Activated CD8-positive, alpha-beta memory T cell treated with anti-CD3 and anti-CD28 coated beads, Interleukin-2, amount 10 ng/mL, durations not matched to agents 7 days and 5 days (primary cell): ENCODE measurements at places on chromosomes 1 and 21.

DNA sequence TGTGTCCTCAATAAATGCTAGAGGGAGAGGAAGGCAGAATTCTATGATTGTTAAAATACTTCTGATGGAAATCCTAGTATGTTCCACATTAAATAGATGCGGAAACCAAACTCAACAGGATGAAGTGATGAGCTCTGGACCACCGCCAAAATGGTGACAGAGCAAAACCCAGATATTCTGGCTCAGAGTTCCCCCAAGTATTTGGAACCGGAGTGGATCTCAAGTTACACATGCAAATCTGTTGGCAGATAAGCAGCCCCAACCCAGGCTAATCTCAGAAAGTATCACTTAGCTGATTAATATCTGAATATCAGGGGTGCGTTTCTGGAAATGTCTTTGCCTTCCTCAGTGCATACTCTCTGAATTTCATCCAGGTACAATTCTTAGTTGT, 17.4 kb upstream of the GRHL3 start:
- no peak for DNase-seq

GRCh38 chr21:38277501-38278131, 20.8 kb downstream of the KCNJ15 start:
- DNase-seq = no peak

DNA sequence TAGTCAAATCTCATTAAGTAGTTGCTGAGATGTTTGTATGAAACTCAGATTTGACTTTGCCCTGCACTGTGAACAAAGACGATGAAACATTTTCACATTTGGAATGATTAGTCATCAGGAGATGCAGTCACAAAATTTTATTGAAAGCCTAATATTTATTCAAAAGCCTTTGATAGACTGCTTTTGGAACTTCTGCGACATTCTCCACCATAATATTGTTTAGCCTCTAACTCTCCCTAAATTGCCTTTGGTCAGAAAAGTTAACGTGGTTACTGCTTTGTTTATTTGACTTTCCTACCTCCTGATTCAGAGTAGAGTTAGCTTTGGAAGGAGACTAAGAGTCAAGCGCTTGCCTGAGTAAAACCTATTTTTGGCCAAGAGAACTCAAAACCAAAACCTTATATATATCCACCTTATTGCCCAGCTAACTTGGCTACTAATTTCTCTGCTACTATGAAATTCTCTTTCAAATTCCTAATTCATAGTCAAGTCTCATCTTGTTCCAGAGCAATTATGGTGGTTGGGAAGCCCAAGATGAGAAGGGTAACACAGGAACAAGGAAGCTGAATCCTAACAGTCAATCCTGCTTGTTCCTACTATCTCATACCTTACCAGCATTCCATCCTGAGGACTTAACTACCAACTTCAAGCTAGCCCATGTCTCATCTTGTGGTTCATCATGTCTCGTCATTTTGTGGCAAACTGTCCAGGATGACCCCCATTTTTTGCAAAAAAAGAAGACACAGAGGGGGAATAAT, 429.6 kb downstream of the USP25 start:
- DNase-seq = no peak

- DNase-seq = no peak
These were observed 584.0 kb upstream of the TMPRSS15 start for GRCh38 chr21:18987520-18988026.

DNA sequence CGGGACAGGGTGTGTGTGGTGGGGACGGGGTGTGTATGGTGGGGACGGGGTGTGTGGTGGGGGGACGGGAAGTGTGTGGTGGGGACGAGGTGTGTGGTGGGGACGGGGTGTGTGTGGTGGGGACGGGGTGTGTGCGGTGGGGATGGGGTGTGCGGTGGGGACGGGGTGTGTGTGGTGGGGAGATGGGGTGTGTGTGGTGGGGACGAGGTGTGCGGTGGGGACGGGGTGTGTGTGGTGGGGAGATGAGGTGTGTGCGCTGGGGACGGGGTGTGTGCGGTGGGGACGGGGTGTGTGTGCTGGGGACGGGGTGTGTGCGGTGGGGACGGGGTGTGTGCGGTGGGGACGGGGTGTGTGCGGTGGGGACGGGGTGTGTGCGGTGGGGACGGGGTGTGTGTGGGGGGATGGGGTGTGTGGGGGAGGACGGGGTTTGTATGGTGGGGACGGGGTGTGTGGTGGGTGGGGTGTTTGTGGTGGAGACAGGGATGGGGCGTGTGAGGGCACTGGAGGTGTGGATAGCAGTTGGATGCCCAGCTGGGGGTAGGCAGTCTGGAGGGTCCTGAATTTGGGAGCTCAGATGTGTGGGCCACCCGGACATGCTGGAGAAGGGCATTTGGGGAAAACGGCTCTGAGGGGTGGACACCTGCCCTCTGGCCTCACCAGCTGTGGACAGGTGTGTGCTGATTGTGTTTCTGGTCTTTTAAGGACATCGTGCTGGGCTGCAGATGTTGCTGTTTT, 16.9 kb downstream of the IBA57 start:
- DNase-seq = no peak

GRCh38 chr21:32371913-32372314, 20.9 kb downstream of the URB1 start:
- no peak for DNase-seq

GRCh38 chr1:115088115-115088778, 1.1 kb downstream of the TSPAN2 start:
- DNase-seq = no peak

- no peak for DNase-seq
These were observed 3.7 kb downstream of the IBA57 start for GRCh38 chr1:228169345-228169744.

DNA sequence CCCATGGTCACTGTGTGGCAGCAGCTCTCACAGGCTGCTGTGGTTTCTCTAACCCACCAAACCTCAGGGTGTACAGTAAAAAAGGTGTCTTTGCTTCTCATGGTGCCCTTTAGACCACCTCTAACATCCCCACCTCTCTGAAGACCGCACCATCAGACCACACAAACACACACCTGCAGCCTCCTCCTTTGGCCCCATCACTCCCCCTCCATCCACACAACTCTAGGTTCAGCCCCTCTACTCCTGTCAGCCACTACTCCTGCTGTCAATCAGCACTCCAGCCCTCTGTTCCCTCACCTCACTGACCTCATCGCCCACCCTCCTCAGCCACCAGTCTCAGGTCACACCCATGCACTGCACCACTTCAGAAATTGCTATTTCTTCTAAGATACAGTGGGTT, 7.5 kb downstream of the ZNF692 start:
- DNase-seq = peak; percentile 38

DNA sequence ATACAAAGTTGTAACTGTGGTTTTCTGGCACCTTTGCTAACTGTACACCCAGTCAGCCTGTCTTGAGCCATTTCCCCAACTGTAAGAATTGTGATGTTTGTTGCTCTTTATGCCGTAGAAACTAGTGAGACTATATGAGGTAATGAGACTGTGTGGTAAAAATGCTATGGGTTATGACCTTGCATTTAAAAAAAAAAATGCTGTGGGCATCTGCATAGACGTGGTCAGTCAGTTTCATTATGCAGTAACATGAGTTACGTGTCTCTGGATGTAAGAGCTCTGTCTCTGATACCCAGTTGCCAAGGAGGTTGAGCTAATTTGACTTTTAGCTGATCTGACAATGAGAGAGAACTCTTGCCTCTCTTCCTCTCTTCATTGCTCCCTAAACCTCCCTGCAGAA, 80.6 kb upstream of the LAMC2 start:
- DNase-seq = no peak

DNA sequence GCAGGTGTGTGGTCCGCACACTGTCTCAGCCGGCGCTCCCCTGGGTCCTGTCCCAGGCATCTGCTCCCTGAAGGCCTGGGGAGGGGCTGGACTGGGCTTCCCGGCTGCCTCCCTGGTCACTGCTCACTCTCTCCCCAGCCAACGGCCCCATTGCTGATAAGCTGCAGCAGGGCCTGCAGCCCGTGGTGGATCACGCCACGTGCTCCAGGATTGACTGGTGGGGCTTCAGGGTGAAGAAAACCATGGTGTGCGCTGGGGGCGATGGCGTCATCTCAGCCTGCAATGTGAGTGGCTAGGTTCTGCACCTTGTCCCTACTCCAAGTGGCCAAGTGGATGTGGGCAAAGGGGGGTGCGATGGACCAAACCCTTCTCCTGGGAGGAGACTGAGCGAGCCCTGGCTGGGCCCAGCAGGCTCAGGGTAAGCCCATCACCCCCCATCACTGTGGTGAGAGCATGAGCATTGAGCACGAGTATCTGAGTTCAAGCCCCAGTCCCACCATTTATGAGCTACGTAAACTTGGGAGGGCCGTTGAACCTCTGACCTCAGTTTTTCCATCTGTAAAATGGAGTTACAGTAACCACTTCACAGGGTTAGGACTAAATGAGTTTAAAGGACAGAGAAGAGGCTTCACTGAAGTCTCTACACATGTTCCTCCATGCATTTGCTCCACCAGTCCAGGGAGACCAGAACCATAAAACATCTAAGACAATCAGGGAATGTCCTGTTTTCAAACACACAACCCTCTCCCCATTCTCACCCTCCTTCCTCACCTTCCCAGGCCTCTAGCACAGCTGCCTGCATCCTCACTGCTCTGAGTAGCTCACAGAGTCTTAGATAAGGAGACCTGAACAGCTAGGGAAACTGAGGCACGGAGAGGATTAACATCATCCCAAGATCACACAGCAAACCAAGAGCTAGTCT, 6.5 kb downstream of the CTRC start:
- DNase-seq = no peak

DNA sequence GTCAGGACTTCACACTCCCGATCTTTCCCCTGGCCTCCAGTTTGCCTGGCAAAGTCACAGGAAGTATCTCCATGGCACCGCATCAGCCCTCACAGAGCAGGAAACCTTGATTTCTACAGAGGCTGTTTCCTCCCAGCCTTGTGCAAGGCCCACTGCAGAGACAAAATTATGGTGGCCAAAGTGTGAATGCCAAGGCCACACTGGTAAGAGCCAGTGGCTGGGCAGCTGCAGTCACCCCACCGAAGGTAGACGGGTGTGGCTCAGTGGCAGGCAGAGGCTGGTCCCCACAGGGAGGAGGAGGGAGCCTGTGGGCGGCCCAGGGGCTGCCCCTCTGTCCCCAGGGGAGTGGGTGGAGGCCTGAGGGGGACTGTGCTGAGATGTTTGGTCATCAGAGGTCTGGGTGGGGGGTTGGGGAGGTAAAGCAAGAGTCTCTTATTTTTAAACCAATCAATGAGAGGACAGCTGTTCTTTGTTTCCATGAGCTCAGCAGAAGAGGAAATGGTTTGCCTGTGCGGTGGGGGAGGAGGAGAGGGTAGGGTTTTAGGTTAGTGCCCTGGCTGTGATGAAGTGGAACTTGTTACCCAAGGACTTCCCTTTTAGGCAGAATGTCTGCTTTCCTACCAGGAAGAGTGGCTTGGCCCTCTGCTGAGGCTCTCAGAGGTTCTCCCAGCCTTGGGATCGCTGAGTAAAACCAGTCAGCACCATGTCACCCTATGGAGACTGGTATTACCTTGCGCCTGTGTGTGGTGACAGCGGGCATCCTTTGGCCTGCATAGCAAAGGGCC, 18.0 kb upstream of the BTG2 start:
- DNase-seq = peak; percentile 94

GRCh38 chr1:244050014-244050834, 859 bp upstream of the ZBTB18 start:
- no peak for DNase-seq

DNA sequence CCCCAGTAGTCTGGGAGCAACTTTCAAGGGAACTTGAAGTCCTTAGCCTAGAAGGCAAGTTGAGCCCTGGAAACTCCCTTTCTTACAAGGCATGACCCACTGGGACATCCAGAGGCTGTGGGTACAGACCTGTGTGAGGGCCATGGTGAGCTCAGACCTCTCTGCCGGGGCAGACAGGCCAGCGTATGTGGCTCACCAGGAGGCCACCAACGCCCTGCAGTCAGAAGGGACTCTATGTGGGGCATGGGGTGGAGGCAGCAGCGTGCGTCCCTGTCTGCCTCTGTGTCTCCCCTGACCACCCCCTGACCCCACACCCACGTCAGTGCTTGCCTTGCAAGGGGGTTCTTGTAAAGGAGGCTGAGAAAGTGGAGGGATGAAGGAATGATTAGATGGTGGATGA, 10.8 kb downstream of the COQ8A start:
- DNase-seq = no peak

DNA sequence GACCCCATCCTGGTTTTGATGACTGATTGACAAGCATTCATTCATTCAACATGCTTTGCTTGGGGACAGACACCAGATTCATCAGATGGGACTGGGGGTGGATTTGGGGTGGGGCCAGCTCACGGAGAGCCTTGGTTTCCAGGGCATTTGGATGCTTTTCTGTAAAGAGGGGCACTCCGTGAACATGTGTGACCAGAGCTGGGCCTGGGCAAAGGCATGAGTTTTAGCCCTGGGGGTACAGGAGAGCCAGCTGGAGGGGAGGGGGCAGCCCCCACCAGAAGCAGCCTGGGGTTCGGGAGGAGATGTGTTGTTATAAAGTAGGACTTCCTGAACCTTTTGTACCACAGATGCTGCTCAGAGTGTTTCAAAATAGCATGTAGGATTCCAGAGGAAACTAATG, 99.7 kb downstream of the RIPK4 start:
- DNase-seq = no peak
